ENCODE measurements at places on chromosomes 6 and 20. TPM values are rescaled to one million over a fixed set of nuclear protein-coding genes. Genes with fewer than 3 reads are reported as not detected.
A peak's percentile ranks its signal among the peaks of the same experiment; 100 is the strongest.

- no peak for DNase-seq
These were observed 12.8 kb upstream of the DNAAF9 start for GRCh38 chr20:3420211-3420707.

DNA sequence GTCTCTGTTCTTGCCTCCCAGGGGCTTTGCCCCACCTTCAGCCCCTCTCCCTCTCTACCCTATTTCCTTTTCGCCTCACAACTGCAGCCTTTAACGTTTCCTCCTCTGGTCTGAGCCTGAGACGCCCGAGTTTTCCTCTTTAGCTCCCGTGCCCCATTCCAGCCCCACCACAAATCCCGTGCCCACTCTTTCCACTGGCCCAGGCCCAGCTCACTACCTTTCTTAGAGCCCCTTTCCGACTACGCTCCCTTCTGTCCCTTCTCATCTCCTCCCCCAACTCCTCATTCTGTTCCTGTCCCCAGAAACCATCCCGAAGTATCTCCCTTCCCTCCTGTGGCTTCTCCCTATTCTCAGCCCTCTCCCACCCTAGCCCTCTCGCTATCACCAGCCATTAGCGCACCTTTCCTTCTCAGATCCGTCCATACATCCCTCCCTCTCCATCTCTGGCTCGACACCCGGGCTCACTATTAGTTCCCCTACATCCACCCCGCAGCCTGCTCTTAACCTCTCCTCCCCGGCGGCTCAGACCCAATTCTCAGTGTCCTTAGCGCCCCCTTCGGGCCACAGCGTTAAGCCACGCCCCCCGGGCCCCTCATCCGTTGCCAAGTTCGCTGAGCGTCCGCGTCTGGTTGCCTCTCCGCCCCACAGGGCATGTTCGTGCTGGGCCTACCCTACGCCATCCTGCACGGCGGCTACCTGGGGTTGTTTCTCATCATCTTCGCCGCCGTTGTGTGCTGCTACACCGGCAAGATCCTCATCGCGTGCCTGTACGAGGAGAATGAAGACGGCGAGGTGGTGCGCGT lies 2.7 kb downstream of the SLC32A1 start:
- DNase-seq: no peak

Gene PACRG
- total RNA-seq: not detected

DNA sequence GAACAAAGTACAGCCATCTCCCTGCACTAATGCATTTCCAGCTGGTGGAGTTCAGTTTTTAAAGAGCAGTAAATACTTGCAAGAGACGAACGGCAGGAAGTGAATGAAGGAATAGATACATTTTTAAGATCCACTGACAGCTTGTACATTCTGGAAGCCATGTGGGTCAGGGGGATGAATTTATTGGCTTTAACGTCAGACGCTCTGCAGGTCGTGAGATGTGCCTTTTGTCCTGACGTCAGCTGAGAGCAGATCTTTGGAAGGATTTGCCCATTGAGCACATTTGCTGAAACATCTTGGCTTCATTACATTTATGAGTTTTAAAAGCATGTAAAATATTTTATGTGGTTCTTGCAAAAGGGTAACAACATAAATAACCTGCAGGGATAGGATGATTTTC lies 29.5 kb upstream of the SALL4 start:
- no peak for DNase-seq

DNA sequence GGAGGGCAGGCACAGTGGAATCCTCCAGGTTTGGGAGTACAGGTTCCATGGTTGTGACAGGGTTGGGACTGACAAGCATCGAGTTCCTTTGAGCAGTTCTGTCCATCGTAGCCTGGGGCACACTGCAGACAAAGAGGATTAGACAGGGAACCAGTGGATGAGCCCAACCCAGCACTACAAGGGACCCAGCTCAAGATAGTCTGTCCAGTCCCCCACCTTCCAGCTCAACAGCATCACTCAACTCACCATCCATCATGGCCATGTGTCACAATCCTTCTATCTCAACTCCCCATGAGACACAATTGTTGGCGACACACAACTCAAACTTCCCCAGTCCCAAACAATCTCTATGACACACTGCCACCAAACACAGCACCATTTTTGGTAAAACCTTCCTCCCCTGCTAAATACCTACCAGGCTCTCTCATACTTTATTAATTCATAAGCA lies 11.8 kb upstream of the GPSM3 start:
- no peak for DNase-seq

Gene GLP1R
- not detected for total RNA-seq

- DNase-seq: no peak
These were observed 200.9 kb upstream of the EYA4 start for GRCh38 chr6:133040094-133040802.

Gene COL19A1
- not detected for total RNA-seq

- DNase-seq: peak; percentile 84
These were observed 2.1 kb upstream of the DDX27 start for GRCh38 chr20:49216991-49217578.

- peak; percentile 24 for DNase-seq
These were observed 120.8 kb downstream of the BACH2 start for GRCh38 chr6:90175627-90176538.

Gene KCNS1
- total RNA-seq: not detected

Gene MEI4
- total RNA-seq: not detected

Gene GRIK2
- total RNA-seq: 0.97 TPM

Gene PRL
- not detected for total RNA-seq

DNA sequence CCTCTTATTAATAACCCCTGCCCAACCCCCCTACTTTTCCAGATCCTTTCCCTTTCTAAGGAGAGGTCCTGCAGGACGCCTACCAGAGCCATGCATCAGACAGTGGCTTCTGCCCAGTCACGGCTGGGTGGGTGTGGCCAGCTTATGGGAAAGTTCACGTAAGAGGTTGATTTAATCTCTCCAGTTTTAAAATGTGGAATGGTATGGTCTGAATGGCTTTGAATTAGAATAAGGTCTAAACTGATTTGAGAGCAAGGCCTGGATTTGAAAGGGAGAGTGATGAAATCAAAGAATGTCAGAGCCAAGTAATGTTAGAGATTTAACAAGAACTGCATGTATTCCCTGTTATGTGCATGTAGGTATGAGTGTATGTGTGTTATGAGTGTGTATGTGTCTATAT lies 275.7 kb downstream of the PAX1 start:
- no peak for DNase-seq

- peak; percentile 31 for DNase-seq
These were observed 72.9 kb upstream of the EEF1E1 start for GRCh38 chr6:8175046-8175777.

Gene SLC22A3
- not detected for total RNA-seq

Gene GTSF1L
- total RNA-seq: not detected

Gene OR2H1
- not detected for total RNA-seq

Gene HSPA12B
- total RNA-seq: not detected

DNA sequence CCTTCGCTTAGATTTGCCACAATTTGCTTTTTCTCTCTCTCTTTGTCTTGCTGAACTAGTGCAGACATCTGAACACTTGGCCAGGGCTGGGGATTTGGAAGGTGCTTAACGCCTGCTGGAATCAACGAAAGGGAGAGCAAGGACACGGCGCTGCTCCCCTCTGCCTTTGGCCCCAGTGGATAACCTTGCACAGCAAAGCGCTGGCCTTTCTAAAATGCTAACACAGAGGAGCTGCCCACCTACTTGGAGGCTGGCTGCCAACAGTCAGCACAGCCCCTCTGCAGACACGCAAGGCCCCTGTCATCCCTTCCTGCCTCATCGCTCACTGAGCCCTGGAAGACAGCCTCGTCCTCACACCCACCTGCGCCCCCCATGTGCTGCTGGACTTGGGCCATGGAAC lies 37.5 kb downstream of the C20orf203 start:
- peak; percentile 94 for DNase-seq

GRCh38 chr20:20201124-20201523 lies 148.8 kb downstream of the CFAP61 start:
- DNase-seq: no peak

Gene SFTA2
- total RNA-seq: not detected

Gene LINC00237
- total RNA-seq: not detected

Gene TULP1
- total RNA-seq: not detected

- peak; percentile 6 for DNase-seq
These were observed 27.7 kb downstream of the PHF3 start for GRCh38 chr6:63663147-63663955.

DNA sequence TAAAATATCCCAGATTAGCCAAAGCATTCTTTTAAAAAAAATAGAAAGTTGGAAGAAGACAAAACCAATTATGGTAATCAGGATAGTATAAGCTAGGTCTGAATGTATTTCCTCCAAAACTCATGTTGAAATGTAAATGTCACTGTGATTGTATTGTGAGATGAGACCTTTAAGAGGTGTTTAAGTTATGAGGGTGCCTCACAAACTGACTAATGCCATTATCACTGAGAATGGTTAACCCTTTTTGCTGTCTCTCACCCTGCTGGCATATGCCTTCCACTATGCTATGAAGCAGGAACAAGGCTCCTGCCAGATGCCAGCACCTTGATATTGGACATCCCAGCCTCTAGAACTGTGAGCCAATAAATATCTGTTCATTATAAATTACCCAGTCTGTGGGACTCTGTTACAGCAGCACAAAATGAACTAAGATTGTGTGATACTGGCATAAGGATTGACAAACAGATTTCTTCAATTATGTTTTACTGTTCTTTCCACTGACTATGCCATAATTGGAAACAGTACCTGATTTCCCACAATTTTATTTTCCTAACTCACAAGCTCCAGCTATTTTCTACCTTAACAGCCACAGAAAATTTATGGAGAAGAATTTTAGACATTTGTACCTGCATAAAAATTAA lies 63.8 kb downstream of the IBTK start:
- DNase-seq: no peak

- no peak for DNase-seq
These were observed 242.4 kb downstream of the ALDH8A1 start for GRCh38 chr6:134707342-134708031.

Gene BPI
- total RNA-seq: 0.11 TPM

DNA sequence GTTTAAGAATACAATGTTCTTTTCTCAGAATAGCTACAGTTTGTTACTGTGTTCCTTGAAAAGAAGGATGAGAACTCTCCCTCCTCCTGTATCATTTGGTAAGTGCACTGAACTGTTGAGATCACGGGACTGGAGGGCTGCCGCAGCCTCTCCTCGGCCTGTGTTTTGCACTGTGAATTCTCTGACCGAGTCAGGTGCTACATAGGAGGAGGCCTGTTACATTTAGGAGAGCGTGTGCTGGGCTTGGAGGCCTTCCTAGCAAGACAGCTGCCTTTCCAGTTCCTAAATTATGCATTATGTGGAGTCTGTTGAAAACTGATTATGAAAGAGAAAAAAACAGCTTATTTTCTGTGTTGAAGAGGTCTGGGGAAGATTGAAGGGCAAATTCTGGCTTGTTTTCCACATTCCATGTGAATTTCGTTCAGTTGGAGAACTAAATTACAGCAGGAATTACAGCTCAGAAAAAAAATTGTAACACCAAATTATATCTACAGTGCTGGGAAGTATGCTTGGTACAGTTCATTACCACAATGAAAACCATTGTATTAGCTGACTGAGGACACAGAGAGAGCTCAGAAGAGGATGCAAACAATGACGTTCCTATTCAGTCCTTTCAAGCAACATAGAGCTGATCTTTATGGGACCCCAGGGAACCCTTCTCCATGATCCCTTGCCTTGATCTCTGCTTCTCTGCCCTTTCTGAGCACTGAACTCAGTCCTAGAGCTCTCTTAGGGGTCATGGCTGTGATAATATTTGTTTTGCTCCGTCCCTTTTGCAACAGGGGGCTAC lies 2.8 kb downstream of the TMC2 start:
- DNase-seq: no peak

Gene FOXF2
- total RNA-seq: 51.6 TPM

Gene SYCP2L
- not detected for total RNA-seq

DNA sequence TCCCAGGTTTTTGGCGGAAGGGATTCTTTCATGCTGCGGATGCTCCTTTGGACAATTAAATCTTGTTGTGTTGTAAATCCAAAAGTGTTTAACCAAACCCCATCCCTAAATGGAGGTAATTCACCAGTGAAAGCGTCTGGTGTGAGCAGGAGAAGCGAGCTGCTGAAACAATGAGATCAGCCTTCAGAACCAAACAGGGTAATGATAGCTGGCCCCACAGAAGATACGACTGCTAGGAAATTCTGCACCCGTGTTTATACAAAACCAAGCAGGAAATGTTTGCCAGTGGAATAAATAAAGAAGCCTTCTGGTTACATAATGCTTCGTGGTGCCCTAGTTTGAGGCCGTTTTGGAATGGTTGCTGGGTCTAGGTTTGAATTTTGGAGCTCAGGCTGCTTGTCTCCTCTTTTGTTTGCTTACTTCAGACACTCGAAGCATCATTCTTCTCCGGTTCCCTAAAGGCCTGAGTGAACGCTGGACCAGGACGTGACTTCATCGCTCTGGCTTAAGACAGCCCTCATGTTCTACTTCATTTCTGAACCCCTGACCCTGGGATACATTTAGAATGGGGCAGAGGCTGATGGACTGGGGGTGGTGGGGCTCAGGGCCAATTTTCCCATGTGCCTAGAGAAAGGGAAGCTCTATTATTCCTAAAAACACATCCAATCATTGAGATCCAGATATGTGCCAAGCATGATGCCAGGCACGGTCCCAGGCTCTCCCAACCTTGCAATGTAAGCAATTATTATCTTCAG lies 61.6 kb upstream of the JAG1 start:
- no peak for DNase-seq

DNA sequence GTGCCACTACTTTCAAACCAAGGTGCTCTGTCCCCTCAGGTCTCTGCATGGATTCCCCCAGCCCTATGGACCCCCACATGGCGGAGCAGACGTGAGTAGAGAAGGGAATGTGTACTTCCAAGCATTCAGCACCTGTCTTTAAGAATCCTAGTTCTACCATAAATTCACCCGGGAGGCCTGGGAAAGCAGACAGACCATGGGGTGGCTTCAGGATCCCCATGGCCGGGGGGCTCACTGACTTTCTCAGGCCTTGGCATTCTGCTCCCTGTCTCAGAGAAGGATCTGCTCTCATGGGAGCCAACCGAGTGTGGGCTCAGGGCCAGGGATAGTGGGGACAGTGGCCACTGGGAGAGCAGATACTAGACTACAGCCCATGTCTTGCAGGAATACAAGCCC lies 2.3 kb downstream of the CDC25B start:
- DNase-seq: no peak

GRCh38 chr6:39634646-39635341 lies 90.4 kb downstream of the KIF6 start:
- no peak for DNase-seq

GRCh38 chr6:159008656-159009288 lies 8.8 kb upstream of the RSPH3 start:
- DNase-seq: peak; percentile 29

DNA sequence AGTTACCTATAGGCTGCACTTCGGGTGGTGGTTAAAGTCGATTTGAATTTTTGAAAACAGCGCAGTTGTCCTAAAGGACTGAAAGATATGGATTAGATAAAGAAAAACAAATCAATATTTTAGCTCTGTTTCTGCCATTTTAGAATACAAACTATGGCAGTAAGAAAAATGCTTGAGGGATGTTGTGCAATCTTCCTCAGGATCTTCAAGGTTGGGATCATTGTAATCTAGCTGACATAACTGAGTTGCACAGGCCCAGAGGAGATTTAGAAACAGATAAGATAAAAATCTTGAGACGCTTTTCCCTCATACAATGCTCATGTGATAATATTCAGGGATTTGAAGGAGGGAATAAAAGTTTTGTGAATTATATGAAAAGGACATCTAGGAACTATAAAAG lies 926 bp downstream of the PEX3 start:
- no peak for DNase-seq
